AG10803 (cell line): ENCODE measurements at places on chromosomes 6 and 20.

DNA sequence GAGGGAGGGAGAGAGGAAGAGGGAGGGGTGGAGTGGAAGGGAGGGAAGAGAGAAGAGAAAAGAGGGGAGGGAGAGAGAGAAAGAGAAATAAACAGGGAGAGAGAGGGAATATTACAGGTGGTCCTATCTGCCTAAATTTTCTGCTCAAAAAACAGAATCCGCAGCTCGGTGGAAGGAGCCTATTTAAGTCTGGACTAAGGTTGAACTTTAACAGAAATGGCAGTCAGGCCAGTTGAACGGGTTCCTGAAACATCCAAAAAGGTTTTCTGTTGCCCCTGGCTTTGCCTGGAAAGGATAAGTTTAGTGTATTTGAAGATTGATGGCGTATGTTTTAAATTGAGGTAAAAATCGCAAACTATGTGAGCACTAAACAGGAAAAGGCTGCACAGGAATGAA lies 2.2 kb downstream of the TFAP2B start:
- no peak for DNase-seq

GRCh38 chr20:51902933-51903332 lies 100.6 kb upstream of the SALL4 start:
- no peak for DNase-seq

GRCh38 chr20:54103762-54104600 lies 33.6 kb upstream of the BCAS1 start:
- no peak for DNase-seq

GRCh38 chr6:132959639-132960326 lies 145.4 kb downstream of the RPS12 start:
- no peak for DNase-seq

GRCh38 chr6:150208611-150209352 lies 65.9 kb downstream of the PPP1R14C start:
- DNase-seq: no peak

DNA sequence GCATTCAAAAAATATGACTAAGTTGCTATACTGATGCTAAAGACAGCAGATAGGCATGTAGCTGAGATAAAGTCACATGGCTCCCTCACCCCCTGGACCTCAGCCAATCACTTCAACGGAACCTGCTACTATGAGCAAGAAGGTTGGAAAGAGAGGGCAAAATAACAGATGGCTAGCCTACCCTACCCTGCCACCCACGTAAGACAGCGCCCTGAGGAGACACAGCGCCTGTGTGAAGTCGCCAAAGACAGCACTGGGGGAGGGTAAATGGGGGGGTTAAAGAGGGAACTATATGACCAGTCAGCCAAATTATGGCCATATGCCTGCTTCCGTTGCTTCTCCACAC lies 163.2 kb downstream of the RALGAPA2 start:
- DNase-seq: no peak
